ENCODE measurements at places on chromosomes 2 and 18.

DNA sequence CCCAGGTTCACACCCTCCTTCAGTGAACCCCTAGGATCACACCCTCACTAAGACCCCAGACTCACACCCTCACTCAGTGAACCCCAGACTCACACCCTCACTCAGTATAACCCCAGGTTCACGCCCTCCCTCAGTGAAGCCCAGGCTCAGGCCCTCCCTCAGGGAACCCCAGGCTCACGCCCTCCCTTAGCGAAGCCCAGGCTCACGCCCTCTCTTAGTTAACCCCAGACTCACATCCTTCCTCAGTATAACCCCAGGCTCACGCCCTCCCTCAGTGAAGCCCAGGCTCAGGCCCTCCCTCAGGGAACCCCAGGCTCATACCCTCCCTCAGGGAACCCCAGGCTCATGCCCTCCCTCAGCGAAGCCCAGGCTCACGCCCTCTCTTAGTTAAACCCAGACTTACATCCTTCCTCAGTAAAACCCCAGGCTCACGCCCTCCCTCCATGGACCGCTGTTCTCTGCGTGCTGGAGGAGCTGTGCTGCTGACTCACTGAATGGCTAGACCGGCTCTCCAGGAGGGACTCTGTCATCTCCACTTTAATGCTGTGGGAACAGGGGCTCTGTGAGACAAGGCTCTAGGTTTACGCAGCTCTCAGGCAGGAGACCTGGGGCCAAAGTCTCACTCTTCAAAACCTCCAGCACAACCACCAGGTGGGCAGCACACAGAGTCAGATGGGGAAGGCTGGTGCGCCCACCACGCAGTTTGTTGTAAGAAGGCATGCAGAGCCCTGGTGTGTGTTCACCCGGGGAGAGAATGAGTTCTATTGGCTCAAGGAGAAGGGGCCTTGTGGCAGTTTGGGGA, 506.9 kb upstream of the MYT1L start:
- DNase-seq, result no peak

GRCh38 chr2:176368349-176368748, 99.1 kb downstream of the MTX2 start:
- no peak for DNase-seq

- DNase-seq, result no peak
Observed at GRCh38 chr2:110876167-110876999, 144.0 kb downstream of the ACOXL start.

- DNase-seq, result no peak
Observed at GRCh38 chr18:46397174-46397573, 259.8 kb downstream of the LOXHD1 start.

GRCh38 chr2:148531669-148532428, 112.7 kb upstream of the EPC2 start:
- no peak for DNase-seq

- DNase-seq, result no peak
Observed at GRCh38 chr2:20430035-20430434, 16.8 kb upstream of the RHOB start.
